ENCODE measurements at places on chromosomes 1 and 21. TPM values are rescaled to one million over a fixed set of nuclear protein-coding genes. Genes with fewer than 3 reads are reported as not detected.

Gene KMO
- 0.71 TPM for total RNA-seq

DNA sequence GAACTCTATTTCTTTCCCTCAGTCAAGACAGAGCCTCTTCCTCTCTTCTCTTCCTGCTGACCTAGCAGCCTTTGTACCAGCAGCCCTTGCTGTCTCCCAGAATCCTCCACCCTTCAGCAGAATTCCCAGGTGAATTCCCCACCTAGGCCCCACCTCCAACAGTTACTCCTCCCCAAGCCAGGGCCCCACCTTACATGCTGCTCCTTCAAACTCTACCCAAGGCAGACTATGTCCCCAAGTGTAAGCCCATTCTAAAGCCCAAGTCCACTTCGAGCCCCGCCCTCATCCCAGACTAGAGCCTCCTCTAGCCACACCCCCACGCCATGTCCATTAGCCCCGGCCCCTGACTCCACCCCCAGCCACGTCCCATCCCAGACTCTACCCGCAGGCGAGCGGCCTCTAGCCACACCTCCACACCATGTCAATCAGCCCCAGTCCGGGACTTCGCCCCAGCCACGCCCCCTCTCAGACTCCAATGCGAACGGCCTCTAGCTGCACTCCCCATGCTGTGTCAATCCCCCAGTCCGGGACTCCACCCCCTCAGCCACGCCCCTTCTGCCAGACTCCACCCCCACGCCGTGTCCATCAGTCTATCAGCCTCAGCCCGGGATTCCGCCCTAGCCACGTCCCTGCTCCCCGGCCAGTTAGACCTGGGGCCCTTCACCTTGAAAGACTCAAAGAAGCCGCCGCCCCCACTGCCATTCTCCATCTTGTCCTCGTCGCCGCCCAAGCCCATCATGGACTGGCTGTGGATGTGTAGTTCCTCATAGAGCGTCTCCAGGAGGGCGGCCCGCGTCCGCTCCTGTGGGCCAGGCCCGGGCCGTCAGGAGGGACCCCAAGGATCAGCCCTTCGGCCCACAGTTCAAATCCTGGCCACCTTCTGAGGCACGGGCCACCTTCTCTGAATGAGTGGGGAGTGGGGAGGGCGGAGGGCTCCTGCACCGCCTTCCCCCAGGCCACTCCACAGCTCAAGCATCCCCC lies 61.3 kb downstream of the RAP1GAP start:
- DNase-seq = no peak

DNA sequence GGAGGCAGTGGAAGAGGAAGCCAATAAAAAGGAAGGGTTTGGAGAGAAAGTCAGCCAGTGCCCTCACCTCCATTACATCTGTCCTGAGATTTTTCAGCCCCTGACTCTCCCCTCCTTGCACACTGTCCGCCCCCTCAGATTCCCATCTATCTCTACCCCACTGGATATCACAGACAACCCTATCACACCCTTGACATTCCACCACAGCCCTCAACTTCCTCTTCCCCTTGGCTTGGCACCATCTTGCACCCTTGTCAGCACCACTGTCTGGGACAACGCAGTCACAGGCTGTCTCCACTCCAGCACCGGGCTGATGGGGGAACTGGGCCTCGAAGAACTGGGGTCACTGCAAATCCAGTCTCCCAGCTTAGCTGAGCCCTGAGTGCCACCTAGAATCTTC lies 14.2 kb upstream of the PLEKHA6 start:
- DNase-seq = no peak

- no peak for DNase-seq
Measured at GRCh38 chr1:107525145-107525544, 384.3 kb downstream of the NTNG1 start.

DNA sequence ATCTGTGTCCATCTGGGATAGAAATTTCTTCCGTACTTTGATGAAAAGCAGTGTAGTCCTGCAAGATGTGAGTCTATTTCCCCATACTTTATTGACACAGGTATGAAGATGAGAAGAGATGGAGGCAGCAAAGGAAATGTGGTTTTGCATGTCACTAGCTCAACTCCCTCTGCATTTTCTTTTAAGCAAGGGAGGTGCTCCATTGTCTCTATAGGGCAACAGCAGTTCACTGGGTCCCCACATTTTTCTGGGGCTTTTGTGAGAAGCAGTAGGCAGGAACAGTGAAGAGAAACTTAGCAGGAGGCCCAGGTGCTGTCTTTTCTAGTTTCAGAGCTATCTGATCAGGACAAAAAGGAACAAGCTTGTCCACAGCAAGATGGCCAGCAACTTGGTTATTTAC lies 37.1 kb downstream of the C21orf91 start:
- DNase-seq = peak; percentile 8

- no peak for DNase-seq
Measured at GRCh38 chr1:220149742-220150141, 55.8 kb downstream of the IARS2 start.

DNA sequence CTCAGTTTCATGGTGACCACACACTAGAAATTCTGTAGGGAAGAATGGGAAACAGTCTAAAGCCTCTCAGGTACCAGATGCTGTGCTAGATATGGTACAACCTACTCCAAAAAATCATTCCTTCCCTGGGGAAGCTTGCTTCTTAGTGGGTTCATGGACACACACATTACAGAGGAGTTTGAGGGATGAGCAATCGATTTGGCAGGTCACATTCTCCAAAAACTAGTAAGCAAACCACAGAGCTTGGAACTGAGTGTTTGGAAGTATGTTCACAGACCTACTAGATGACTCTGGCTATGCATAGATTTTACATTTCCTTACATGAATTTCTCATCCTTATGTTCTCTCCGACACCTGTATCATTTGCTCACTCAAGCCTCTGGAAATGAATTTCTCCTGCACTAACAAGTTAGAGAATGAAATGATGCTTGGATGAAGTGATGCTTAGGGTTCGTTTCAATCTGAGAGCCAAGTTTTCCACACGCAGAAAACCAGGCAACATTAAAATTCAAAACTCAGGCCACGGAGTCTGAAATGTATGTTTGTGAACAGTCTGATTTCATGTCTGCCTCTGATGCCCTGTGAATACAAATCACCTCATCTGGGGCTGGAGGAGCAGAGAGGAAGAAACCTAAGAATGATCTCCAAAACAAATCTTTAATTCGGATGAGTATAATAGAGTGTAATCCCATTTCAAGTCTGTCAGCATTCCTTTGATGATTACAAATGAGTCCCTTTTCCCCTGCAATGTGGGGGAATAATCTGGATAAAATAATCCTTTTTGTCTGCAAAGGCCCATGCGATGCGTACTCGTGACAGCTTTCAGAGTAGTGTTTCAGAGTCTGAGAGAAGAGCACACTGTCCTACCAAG lies 11.0 kb downstream of the EVA1C start:
- DNase-seq = no peak

DNA sequence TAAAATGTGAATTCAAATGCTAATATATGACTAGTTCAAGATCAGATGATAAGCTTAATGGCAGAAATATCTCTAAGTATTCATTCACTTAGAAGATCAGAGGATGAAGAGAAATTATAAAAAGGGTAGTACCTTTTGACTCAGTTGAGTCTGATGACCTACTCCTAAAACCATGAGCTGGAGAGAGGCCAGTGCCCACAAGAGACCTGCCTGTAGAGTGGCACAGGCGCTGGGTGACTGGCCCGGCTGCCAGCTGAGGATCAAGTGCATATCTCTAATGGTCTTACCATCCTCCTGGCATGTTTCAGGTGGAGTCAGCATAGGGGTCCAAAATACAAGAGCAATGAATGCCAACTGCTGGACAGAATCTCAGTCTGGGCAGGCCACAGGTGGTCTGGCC lies 14.1 kb downstream of the DDAH1 start:
- DNase-seq = no peak

Gene DENND2D
- 274 TPM for total RNA-seq

DNA sequence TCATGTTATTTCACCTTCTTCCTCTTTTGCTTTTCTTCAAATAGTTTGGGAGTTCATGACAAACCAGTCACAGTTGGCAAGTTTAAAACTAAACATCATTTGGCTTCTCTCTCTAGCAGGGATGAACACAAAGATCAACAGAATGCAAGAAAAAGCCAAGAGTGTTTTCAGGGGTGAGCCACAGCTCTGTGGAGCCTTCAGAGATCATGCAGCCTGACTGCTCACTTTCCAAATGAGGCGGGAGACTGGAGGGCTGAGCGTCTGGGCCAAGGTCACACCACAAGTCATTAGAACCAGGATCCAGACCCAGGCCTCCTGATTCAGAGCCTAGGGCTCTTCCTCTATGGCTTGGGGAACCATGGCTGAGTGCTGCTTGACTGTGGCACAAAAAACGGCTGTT lies 2.7 kb downstream of the DPT start:
- DNase-seq = no peak

DNA sequence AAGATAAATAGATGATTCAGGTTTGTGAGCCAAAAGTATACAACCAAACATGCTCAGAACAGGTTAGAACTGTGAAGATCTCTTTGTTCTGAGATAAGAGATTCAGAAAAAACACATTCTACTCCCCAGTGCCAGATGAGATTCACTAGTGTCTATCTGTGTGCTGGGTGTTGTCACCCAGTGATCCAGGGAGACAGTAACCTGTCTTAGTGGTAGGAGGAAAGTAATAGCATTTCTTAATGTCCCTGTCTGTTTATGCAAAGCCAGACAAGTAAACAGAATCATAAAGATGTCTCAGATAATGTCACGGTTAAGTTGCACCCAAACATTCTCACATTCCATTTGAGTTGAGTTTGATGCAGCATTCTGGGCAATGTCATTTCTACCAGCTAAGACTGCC lies 18.9 kb upstream of the NKAIN1 start:
- no peak for DNase-seq

GRCh38 chr1:12542138-12542465 lies 75.9 kb downstream of the DHRS3 start:
- DNase-seq = no peak

- no peak for DNase-seq
Measured at GRCh38 chr1:95548211-95548610, 314.2 kb downstream of the RWDD3 start.

Gene GPR52
- total RNA-seq = 1.4 TPM

DNA sequence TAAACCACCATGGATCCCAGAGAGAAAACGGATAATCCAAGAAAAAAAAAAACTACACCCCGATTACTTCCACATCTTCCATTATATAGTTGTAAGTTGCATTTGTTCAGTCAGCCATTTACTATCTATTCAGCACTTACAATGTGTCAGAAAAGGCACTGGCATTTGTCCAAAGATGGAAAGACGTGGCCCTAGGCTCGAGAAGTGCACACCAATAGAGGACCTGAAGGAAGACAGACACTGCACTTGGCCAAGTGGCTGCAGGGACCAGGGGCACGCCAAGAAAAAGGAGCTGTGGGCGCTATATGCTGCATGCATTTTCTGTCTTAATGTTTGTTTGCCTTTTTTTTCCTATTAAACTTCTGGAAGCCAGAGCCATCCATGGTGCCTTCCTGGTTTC lies 45.2 kb upstream of the LYST start:
- no peak for DNase-seq

Gene TIE1
- total RNA-seq = not detected

Gene CELA3B
- not detected for total RNA-seq

Gene CYP4A22
- total RNA-seq = not detected

DNA sequence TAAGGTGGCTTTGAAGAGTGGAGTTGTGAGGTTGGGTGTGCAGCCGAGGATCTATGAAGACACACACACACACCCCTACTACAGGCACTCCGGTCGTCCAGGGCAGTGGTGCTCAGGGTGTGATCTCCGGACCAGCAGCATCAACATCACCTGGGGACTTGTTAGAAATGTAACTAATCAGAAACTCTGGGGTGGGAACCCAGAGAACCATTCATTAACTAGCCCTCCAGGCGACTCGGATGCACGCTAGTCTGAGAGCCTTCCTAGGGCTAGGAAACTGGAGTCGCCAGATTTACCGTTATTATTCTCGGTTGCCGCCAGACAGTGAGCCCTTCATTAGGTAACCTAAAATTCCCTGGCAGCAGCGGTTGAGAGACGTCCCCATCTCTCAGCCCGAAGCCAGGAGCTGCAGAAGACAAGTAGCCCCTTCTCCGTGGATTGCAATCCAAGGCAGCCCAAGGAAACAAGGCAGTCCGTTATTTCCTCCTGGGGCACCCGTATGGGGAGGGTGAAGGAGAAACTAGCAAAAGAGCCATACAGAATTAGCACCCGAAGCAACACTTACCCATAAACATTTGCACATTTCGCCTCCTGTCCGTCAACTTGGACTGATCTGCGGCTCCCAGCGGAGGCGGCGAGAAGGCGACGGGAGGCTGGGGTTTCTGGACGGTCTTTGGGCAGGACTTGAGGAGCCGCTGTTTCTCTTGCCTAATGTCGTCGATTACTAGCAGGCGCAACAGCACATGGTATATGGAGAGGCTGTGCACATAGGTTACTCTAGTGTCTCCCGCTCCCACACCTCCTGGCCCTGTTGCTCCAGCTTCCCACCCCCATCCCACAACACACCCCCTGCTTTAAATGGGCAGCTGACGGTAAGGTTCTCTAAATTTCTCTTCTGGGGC lies 2.9 kb upstream of the CCN1 start:
- no peak for DNase-seq

- no peak for DNase-seq
Measured at GRCh38 chr21:23111070-23111600, 2112.9 kb downstream of the NCAM2 start.

- DNase-seq = no peak
Measured at GRCh38 chr1:106620521-106620954, 435.9 kb upstream of the PRMT6 start.

DNA sequence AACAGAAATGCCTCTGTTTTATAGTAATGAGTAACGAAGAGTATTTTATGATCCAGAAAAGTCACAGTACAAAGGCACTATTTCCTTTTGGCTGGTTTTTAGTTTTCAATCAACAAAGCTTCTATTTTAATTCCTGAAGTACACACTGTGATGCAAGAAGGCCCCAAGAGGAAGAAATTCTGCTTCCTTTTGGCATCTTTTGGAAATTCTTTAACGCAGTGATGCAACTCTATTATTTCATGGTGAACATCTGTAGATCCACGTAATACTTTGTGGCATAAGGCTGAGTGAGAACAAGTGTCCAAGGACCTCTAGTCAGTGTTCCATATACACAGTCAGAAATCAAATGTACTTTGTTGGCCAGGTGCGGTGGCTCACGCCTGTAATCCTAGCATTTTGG lies 137.5 kb downstream of the TGFB2 start:
- DNase-seq = no peak

Gene INKA2
- total RNA-seq = 0.70 TPM

- DNase-seq = no peak
Measured at GRCh38 chr21:40839521-40839920, 7.4 kb downstream of the DSCAM start.

Gene OLIG1
- not detected for total RNA-seq

GRCh38 chr1:119958223-119958622 lies 61.9 kb upstream of the ADAM30 start:
- DNase-seq = no peak

DNA sequence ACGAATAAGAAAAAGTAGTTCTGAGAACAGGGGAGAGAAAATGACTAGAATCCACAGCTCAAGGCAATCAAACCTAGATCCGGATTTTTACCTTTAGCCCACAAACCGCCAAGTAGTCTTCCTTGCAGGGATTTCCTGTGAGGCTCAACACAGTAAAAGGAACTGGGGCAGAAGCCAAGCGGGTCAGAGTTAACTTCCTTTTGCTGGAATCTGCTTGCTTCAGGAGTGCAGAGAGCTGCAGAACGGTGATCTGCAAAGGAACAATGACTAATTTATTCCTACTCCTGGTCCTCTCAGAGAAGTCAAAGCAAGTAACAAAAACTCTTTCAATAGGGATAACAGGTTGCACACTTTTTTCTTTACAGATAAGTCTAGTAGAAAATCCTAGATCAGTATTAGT lies 53.4 kb downstream of the UBR4 start:
- no peak for DNase-seq

All from naive thymus-derived CD8-positive, alpha-beta T cell (primary cell).